ENCODE measurements at places on chromosomes 11 and 22.

GRCh38 chr11:11816511-11817314 is 25.1 kb upstream of the USP47 start:
- DNase-seq: no peak

- DNase-seq: no peak
Observed at GRCh38 chr11:59172345-59173079, 580 bp downstream of the DTX4 start.

DNA sequence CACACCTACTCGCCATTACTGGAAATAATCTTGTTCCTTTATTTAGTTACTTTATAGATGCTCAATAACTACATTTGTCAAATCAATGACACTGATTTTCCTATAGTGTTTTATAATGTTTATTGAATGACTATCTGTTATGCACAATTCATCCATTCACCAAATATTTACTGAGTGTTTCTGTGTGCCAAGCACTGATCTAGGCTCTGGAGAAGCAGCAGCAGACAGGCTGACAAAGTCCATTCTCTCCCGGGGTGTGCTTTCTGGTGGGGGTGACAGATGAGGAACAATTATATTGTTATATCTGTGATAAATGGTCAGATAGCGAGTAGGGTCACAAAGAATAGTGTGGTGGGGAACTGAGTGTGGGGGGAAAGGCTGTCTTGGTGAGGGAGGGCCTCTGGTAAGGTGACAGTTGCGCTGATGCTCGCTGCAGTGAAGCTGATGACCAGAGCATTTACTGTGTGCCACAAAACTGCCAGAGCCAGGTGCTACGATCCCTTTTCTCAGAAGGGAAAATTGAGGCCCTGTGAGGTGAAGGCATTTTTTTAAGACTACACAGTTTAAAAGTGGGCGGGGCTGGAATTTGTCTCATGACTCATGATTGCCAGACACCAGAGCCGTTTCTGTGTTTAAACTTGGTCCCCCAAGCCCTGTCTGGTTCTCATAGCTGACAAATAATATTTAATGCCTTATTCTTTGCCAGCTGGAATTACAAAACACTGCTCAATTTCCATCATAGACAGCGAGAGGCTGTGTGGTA is 10.2 kb downstream of the PACS1 start:
- DNase-seq: peak; percentile 79

GRCh38 chr11:19677381-19678080 is 35.1 kb upstream of the NAV2 start:
- DNase-seq: no peak

DNA sequence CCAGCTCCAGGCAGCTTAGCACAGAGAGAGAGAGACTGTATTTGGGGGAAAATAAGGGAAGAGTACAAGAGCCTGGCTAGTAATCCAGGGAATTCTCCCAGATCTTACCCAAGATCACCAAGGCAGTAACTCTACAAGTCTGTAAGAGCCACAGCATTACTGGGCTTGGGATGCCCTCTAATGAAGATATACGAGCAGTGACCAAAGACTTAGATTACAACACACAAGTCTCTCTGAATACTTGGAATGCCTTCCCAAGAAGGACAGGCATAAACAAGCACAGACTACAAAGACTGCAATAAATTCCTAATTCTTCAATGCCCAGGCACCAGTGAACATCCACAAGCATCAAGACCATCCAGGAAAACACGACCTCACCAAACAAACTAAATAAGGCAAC is 17.7 kb downstream of the DNAJC24 start:
- DNase-seq: no peak

- DNase-seq: peak; percentile 57
Observed at GRCh38 chr11:14451825-14452224, 47.8 kb downstream of the COPB1 start.

GRCh38 chr11:44620328-44620725 is 54.9 kb downstream of the CD82 start:
- no peak for DNase-seq

GRCh38 chr11:91795139-91795887 is 429.3 kb upstream of the FAT3 start:
- no peak for DNase-seq

- no peak for DNase-seq
Observed at GRCh38 chr11:94787801-94788200, 19.6 kb downstream of the AMOTL1 start.

DNA sequence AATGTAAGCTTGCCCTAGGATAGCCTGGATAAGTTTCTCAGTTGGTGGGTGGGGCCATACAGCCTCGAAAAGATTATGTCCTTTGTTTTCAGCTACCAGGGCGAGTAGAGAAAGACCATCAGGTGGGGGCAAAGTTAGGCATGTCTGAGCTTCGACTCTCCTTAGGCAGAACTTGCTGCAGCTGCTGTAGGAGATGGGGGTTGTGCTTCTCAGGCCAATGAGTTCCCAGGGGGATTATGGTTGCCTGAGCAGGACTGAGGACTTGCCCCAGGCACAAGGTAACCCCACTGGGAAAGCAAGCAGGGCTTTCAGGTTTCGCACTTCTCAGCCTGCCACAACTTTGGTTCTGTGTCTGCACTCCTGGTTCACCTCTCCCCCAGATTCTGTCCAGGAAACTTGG is 173.4 kb upstream of the SESN3 start:
- DNase-seq: no peak

- DNase-seq: no peak
Observed at GRCh38 chr11:62125316-62125715, 1.5 kb downstream of the INCENP start.

DNA sequence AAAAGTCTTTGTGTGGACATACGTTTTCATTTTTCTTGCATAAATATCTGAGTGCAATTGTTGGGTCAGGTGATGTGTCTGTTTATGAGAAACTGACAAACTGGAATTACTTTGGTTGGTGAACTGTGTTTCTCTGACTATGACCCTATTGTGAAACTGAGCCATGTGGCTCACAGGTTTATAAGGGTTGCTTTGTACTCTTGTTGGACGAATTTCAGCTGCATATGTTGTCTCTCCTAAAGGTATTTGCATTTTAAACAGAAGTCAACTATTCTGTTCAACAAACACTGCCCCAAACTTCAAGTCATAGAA is 34.4 kb upstream of the RASD2 start:
- DNase-seq: peak; percentile 18

DNA sequence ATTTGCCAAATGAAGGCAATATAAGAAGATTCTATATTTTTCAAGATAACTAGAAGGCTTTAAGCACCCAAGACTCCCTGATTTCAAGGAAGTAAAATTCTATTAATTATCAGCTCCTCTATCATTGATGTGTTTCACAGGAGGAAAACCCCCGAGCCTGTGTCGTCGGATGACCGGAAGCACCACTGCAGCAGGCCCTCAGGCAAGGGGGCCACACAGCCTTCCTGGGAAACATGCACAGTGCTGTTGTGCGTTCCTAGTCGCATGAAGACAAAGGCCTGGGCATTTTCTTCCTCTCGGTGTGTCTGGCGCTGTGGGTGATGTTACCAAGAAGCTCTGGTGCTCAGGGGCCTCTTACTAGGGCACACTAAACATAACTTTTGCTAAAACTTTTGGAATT is 16.4 kb downstream of the CLTCL1 start:
- DNase-seq: no peak

DNA sequence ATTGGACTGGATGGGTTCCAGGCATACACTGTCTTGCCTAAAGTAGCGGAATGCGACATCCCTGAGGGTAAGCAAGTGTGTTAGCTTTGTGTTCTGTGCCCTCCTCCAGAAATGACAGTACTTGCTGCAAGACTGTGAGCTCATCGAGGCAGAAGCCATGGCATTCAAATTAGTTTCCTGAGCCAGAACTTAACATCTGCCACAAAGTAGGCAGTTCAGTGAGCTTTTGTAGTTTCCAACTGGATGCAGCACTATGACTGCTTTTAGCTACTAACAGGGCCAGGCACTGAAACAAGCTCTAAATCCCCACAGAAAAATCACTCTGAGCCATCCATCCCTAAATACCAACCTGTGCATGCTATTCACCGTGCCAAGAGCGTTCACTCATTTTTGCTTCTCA is 1.2 kb upstream of the FAR1 start:
- DNase-seq: peak; percentile 12

GRCh38 chr11:85752890-85753581 is 57.9 kb downstream of the SYTL2 start:
- no peak for DNase-seq
